ENCODE measurements at places on chromosomes 2 and 18.

GRCh38 chr2:35298493-35298892 lies 1057.1 kb upstream of the CRIM1 start:
- no peak for DNase-seq

- DNase-seq, result no peak
Observed at GRCh38 chr2:174495365-174496012, 8.7 kb upstream of the GPR155 start.

- no peak for DNase-seq
Observed at GRCh38 chr2:181309586-181309985, 147.6 kb upstream of the ITGA4 start.

DNA sequence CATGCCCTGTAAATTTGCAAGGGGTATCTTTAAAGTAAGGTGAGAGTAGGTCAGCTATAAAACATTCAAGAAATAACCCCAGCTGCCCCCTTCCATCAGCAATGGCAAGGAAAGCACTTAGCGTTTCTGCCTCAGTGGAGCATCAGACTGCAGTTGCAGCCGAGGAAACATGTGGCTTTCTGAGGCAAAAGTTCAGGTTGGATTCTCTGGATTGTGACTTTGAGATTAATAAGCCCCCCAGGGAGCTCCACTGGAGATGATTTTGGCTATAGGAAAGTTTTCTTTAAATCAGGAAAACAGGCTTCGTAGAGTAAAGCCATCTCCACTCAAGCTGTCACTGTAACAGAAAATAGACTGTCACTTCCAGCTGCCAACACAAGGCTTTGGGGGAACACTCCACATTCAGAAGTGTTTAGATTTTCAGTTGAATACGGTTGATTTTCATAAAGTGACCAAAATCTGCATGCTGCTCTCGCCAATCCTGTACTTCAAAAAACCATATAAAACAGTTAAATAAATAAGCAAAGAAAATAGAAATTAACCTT lies 15.3 kb upstream of the RIT2 start:
- DNase-seq, result no peak

DNA sequence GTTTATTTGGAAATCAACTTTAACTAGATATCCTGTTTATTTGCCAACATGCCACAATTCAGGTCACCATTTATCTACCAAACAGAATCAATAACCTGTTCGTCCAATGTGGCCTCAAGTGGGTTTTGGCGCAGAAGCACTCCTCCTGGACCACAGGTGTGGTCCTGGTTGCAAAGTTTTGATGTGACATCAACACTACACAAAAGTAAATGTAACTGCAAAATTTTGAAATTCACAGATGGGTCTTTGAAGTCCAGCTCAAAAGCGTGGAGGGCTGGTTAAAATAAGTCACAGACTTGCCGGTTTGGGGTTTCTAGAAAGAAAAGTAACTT lies 474 bp upstream of the GCA start:
- DNase-seq, result no peak

GRCh38 chr2:127893494-127893893 lies 7.7 kb upstream of the AMMECR1L start:
- DNase-seq, result no peak

DNA sequence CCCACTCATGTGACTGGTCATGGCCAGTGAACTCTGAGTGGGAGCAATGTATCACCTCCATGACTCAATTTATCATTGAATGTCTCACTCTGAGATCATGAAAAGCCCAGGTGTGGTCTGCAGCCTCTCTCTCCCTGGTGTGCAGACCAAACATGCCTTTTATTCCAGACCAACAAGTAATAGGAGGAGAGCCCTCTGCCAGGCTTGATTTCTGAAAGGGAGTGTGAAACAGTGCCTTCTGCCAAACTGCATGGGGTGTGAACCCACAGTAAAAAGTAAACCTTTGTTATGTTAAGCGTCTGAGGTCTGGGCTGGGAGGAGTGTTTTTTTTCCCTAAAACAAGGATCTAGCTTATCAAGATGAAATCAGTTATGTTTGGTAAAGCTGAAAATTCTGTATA lies 601.2 kb downstream of the ADCYAP1 start:
- no peak for DNase-seq

GRCh38 chr18:63142594-63143225 lies 176.9 kb downstream of the BCL2 start:
- no peak for DNase-seq

DNA sequence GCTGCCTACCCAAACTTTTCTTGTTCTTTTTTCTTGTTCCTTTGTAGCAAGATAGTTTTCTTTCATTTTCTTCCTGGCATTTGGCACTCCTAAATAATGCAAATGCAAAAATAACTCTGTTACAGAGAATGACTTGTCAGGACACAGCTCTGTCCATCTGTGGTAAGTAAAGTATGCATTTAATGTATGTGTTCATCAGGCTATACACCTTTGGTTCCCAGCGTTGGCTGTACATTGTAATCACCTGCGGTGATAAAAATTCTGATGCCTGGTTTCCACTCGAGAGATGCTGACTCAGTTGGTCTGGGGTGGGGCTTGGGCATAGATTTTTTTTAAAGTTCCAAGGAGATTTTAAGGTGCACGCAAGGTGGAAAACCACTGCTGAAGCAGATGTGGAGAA lies at the start of gene SERPINB13:
TSS of gene SERPINB13 (plus strand) at position 378 of the 400 bp plus-strand sequence. CDS start 1,325 bp downstream, outside the sequence.
- no peak for DNase-seq

GRCh38 chr2:24985511-24985910 lies 13.8 kb upstream of the DNAJC27 start:
- DNase-seq, result no peak

GRCh38 chr18:8300751-8301410 lies 308.4 kb upstream of the RAB12 start:
- DNase-seq, result no peak

All from activated CD8-positive, alpha-beta memory T cell treated with anti-CD3 and anti-CD28 coated beads for 1 hour (primary cell).